ENCODE measurements at places on chromosomes 6 and 20.

DNA sequence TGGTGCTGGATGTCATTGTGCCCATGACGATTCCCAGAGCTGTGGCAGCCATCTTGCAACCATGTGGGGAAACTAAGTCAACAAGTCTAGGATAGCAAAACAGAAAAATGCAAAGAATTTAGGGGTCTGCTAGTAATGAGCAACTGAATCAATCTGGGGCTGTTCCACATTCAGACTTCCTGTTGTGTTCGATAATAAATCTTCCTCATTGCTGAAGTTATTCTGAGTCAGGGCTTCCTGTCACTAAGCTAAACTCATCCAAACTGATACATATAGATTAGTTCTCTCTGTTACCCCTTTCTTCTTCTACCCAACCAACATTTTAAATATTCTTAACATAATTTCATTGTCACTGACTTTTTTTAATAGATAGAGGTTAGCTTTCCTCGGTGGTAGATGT is 205.9 kb downstream of the HACE1 start:
- DNase-seq, result no peak

DNA sequence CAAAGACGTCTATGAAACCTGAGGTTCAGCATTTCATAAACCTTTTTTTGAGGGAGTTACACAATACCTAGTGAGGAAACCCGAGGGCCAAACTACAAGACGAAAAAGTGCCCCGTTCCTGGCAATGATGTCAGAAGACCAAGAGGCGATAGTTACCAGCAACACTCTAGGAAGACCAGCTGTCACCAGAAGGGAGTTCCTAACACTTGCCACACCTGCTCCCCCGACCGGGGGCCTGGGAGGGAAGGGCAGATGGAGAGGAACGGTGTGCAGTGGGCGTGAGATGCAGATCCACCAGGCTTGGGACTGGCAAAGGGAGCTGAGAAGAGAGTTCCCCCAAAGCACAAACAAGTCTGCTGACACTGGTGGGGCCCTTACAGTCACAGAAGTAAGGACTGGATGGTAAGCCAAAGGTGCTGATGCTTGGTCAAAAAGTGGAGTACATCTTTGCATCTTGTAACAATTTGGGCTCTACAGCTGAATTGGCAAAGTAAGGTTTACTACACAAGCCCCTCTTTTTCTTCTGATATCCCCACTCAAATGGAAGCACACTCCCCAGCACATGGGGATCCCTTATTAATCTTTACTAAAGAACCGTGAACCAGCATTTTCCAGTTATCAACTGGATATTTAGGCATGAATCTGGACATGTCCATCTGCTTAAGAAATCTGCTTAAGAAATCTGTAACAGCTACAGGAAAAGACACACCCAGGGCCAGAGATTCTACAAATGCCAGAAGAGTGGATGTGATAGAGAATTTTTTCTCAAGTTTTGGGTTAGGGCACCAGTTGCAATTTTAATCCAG is 38.5 kb downstream of the PANK2 start:
- no peak for DNase-seq

GRCh38 chr6:42742116-42742894 is 3.6 kb downstream of the TBCC start:
- no peak for DNase-seq

- DNase-seq, result no peak
Observed at GRCh38 chr6:50249493-50249892, 199.8 kb upstream of the DEFB112 start.

- DNase-seq, result no peak
Observed at GRCh38 chr20:53383916-53384315, 209.7 kb downstream of the ZNF217 start.

DNA sequence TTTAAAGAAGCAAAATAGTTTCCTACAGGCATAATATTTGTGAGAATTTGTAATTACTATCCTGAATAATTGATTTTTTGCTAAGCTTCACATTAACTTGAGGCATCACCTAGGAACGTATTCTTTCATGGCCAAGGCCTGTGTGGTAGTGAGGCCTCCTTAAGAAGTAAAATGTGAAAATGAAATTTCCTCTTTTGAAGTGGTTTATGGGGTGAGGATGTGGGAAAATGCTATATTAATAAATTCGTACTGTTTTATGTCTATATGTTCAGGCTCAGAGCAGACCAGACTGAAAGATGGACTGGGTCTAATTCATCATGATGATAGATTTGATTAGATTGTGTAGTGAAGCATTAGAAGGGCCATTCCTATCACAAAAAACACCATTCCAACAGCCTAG is 33.1 kb downstream of the MYLIP start:
- DNase-seq, result no peak

DNA sequence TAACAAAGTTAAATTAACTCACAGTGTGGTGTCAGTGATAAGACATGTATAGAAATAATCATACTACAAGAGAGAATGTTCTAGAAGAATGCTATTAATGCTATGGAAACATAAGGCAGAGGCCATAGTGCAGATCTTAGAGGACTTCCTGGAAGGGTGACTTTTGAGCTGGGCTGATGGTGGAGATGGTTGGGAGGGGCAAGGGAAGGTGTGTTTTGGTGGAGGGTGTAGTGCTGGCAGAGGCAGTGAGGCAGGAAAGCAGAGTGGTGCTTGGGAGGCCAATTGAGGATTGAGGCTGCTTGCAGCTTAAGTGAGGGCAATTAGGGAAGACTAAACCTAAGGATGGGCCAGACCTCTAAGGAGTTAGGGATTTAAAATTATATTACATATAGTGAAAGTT is 58.5 kb upstream of the FNDC1 start:
- DNase-seq, result no peak
